NCI-H69 (cell line): ENCODE measurements at places on chromosomes 3 and 15.

- no peak for DNase-seq
Measured at GRCh38 chr15:88202231-88202630, 54.3 kb downstream of the NTRK3 start.

GRCh38 chr15:76903251-76903681 is 1.9 kb downstream of the SCAPER start:
- DNase-seq = peak; percentile 41

GRCh38 chr3:16960125-16960524 is 75.4 kb downstream of the PLCL2 start:
- no peak for DNase-seq

DNA sequence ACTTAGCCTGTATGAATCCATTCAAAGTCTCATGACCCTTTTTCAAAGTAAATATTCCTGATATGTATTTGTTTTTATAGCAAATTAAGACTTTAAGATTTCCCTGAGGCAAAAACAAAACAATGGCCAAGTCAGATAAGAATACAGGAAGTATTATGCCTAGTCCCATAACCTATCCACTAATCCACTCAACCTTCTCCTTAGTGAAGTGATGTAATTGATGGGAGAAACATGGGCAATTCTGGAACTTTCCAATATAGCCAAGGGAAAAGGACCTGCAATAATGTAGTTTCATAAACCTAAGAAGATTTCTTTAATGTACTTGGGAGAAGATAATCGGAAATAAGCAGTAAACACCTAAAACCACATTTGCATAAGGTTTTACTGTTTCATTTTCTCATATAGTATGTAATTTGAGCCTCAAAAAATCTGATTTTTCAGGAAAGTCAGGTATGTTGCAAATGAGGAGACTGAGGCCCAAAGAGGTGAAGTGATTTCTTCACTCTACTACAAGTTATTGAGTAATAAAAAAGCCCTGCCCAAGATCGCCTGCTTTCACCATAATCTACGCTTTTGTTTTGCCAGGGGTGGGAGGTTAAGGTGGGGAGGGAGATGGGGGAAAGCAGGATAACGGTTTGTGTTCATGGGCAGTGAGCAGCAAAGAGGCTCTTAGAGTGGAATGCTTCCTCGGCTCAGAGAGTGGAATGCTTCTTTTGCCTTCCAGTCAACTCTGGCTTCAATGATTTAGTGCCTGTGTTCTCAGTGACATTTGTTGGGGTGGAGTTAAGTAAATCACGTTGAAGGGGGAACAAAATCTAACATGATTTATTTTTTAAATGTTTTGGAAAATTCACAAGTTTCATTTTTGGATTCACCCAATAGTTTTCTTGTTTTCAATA is 95.0 kb upstream of the FNDC3B start:
- DNase-seq = no peak

DNA sequence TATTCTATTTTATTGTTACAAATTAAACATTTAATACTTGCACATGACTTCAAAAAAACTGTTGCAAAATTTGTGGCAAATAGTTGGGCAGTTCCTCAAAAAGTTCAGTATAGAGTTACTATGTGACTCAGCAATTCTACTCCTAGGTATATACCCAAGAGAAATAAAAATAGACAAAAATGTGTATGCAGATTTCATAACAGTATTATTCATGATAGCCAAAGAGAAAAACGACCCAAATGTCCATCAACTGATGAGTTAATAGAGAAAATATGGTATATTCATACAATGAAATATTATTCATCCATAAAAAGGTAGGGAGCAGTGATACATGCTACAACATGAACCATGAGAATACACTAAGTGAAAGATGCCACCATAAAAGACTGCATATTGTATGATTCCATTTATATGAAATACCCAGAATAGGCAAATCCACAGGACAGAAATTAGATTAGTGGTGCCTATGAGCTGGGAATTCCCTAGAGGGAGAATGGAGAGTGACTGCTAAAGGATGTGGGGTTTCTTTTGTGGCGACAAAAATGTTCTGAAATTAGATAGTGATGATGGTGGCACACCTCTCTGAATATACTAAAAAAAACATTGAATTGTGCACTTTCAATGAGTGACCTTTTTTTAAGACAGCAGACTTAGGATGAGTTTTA is 31.6 kb upstream of the CLASP2 start:
- no peak for DNase-seq
